ENCODE measurements at places on chromosomes 11 and 22.

DNA sequence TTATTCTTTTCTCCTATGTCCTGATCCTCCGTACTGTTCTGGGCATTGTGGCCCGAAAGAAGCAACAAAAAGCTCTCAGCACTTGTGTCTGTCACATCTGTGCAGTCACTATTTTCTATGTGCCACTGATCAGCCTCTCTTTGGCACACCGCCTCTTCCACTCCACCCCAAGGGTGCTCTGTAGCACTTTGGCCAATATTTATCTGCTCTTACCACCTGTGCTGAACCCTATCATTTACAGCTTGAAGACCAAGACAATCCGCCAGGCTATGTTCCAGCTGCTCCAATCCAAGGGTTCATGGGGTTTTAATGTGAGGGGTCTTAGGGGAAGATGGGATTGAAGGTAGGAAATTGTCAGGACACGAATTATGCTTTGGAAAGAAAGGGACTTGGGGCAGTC is 843 bp downstream of the OR51T1 start:
- DNase-seq = no peak

DNA sequence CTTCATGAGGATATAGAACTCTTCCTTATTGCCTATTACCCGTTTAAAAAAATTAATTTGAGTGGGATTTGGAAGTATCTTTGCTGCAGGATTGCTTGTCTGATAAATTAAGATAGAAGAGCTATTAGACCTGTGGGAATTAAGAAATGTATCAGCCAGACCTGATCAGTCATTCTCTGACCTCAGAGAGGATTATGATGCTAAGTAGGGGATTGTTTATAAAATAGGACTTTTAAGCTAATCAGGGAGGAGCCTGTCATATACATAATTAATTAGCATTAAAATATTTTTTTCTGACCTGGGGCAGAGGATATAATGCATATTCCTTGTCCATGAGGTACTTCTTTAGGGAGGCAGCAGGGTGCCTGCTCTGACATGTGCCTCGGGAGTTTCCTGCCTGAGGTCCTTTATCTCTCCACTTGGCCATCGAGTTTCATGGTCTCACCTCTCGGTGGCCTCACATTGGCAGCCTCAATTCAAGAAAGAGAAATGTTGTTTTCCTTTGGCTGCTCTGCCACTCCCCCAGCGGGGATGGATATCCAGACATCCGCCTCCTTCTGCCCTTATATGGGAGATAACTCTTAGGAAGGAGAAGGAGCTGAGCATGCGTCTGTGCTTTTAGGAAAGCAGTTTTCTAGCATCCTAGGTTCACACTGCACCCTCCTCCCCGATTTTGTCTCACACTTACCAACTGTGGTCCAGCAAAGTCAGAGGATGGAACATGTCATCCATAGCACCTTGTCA is 41.1 kb downstream of the DIXDC1 start:
- no peak for DNase-seq

- no peak for DNase-seq
Observed at GRCh38 chr22:25726241-25726640, 15.7 kb upstream of the MYO18B start.

DNA sequence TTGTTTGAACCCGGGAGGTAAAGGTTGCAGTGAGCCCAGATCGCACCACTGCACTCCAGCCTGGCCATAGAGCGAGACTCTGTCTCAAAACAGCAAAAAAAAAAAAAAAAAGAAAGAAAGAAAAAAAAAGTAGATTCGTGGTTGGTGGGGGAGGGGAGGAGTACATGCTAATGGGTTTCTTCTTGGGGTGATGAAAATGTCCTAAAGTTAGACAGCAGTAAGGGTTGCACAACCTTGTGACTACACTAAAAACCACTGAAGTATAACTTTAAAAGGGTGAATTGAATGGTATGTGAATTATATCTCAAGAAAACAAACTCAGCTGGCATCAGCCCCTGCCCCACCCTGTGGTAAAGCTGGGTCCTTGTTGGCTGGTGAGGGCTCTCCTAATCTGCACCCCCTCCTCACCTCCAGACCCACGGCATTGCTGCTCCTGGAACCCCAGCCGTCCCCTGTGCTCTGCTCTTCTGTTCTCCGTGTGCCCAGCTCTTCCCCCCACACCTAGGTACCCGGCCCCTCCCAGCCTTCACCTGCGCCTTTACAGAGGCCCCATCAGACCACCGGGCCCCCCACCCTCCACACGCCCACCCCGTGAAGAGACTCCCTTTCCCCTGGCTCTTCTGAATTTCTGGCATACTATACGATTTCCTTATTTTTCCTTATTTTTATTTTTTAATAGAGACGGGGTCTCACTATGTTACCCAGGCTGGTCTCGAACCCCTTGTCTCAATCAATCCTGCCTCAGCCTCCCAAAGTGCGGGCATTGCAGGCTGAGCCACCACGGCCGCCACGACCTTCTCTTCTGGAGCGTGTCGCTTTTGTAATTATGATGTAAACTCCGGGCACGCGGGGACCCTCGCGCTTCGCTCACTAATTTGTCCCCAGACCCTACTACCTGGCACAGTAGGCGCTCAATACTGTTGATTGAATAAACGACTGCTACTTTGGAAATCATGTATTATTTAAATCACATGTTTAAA is 924 bp upstream of the FADD start:
- no peak for DNase-seq

DNA sequence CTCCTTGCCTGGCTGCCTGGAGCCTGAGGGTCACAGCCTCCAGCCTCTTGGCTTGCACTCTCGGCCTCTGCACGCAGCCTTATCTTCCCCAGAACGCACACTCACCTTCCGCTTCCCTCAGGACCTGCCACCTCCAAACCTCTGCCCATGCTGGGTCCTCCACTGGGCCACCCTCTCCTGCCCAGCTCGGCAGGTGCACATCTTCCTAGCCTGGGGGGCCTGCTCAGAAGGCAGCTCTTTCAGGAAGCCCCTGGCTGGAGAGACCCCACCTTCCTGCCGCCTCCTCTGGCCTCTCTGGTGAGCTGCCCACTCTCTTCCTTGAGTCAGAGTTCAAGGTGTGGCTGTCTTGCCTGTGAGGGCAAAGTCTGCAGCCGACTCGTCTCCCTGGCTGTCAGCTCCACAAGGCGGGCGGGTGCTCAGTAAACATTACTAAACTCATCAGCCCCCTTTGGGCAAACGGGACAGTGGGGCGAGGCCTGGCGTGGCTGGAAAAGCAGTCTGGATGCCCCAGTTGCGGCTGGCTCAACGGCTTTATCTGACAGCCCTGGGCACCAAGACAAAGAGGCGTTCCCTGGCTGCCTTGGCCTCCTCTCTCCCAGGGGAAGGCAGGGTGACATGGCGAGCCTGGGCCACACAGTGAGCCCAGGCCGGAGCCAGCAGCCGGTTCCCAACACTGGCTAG is 1.7 kb upstream of the LINC01488 start:
- no peak for DNase-seq

DNA sequence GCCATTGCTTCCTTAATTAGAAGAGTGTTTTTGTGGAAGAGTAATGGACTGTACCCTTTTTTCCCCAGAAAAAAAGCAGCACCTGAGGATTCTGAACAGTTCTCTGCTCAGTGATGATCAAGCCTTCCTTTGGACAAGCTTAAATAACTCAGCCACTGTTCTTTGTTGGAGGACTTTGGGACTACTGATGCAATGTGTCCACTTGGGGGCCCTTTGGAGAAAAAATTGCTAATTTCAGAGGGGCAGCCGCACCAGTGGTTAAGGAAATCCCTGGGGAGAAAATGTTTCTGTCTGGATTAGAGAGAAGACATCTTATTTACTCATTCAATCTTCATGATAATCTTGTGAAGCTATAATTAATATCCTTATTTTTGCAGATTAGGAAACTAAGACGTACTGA is 5.3 kb upstream of the KMT2A start:
- DNase-seq = no peak

DNA sequence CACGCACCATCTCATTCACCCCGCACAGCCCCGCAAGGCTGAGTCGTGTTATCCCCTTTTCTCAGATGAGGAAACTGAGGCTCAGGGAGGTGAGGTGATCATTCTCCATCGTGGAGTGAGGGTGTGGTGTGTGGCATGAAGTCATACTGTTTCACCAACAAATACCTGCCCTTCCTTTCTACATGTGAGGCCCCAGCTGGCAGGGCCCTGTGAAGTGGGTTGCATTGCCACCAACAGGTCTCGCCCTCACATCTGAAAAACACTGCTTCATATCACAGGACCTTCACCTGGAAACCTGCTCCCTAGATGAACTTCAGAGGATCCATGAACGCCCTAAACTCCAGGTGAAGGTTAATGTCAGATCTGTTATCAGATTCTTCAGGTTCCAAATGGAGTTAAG is 4.3 kb downstream of the SSTR3 start:
- DNase-seq = no peak

DNA sequence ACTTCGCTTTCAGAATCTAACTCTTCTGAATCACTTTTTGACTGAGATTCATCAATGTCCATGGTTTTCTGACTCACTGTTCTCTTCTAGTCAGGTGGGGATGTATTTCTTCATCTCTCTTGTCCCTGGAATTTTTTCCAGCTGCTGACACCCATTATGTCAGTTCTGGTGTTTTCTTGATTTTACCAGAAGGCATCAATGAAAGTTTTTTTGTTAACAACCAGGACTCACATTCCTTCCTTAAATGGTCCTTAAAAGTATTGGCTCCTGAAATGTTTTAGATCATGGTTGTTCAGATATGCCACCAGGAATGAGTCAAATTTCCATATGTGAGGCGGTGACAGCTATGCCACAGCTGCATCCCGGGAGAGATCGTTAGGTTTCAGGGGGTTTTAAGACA is 12.9 kb downstream of the MICAL2 start:
- no peak for DNase-seq

DNA sequence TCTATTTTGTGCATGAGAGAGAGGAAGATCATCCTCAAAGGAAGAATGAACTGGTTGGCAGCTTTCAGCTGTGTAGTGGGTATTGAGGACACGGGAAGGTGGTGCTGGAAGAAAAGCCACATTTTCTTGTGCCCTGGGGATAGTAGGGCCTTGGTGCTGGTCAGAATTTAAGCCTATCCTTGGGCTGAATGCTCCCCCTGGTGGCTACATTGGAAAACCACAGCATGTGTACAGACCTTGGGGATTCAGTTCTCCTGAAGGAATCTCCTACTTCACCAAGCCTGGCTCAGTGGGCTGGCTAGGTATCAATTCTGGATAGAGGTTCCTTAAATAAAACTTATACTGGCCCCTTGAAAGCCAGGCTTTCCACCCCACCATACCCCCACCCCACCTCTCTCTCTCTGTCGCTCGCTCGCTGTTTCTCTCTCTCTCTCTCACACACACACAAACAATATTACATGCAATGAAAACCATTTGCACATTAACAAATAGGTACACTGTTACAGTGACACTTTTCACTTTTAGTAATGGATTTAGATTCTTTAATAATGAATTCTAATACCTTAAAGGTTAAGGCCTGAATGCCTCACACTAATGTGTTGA is 2.8 kb upstream of the OR51M1 start:
- no peak for DNase-seq

GRCh38 chr11:74953451-74953850 is 4.4 kb downstream of the SPCS2 start:
- DNase-seq = no peak

GRCh38 chr11:86244063-86244521 is 461 bp upstream of the EED start:
- DNase-seq = peak; percentile 72

DNA sequence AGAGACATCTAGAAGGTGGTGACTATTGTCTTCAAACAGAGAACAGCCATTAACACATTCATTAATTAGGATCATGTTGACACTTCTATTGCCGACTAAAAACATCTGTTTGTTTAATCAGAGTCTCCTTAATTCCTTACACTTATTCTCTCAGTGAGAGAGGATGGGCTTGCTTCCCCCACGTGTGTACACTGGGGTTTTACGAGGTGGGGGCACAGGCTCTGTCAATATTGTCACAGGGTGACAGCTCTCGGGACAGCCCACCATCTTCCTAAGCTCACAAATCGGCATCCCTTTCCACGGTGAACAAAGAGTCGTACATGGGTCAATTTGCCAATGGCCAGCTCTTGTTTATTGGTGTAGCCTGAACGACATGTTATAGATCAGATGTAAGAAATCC is 413.2 kb downstream of the MIAT start:
- DNase-seq = no peak

GRCh38 chr11:3353066-3353465 is 25.9 kb downstream of the ZNF195 start:
- no peak for DNase-seq

- no peak for DNase-seq
Observed at GRCh38 chr11:390175-390574, 3.8 kb upstream of the PKP3 start.

- DNase-seq = no peak
Observed at GRCh38 chr11:82978422-82979099, 77.0 kb downstream of the DDIAS start.

- DNase-seq = no peak
Observed at GRCh38 chr11:44773351-44773965, 46.7 kb downstream of the TSPAN18 start.

GRCh38 chr22:40834619-40835018 is 15.5 kb upstream of the SLC25A17 start:
- no peak for DNase-seq
